CD8-positive, alpha-beta memory T cell (primary cell): ENCODE measurements at places on chromosomes 1 and 21. TPM values are rescaled to one million over a fixed set of nuclear protein-coding genes. Genes with fewer than 3 reads are reported as not detected.
A peak's percentile ranks its signal among the peaks of the same experiment; 100 is the strongest.

Gene CREB3L4
- total RNA-seq, result 10.1 TPM

Gene SLC16A4
- 0.13 TPM for total RNA-seq

Gene TRAPPC3
- 63.1 TPM for total RNA-seq

Gene SLC1A7
- not detected for total RNA-seq

Gene MEGF6
- 12.0 TPM for total RNA-seq

- no peaks in the 10 kb centered on the region for H3K27me3 ChIP-seq
- peaks cover 13% of the 10 kb centered on the region for H3K4me1 ChIP-seq
- H3K36me3 ChIP-seq, result no peaks in the 10 kb centered on the region
- no peak overlapping the region for H3K4me3 ChIP-seq
- H3K27ac ChIP-seq, result no peak overlapping the region
These were observed 30.3 kb upstream of the RGS16 start for GRCh38 chr1:182634306-182635072.

- no peak for DNase-seq
- H3K4me1 ChIP-seq, result no peaks in the 10 kb centered on the region
- no peak overlapping the region for H3K4me3 ChIP-seq
- no peak overlapping the region for H3K27ac ChIP-seq
These were observed 107.3 kb upstream of the POU3F1 start for GRCh38 chr1:38153778-38154470.

DNA sequence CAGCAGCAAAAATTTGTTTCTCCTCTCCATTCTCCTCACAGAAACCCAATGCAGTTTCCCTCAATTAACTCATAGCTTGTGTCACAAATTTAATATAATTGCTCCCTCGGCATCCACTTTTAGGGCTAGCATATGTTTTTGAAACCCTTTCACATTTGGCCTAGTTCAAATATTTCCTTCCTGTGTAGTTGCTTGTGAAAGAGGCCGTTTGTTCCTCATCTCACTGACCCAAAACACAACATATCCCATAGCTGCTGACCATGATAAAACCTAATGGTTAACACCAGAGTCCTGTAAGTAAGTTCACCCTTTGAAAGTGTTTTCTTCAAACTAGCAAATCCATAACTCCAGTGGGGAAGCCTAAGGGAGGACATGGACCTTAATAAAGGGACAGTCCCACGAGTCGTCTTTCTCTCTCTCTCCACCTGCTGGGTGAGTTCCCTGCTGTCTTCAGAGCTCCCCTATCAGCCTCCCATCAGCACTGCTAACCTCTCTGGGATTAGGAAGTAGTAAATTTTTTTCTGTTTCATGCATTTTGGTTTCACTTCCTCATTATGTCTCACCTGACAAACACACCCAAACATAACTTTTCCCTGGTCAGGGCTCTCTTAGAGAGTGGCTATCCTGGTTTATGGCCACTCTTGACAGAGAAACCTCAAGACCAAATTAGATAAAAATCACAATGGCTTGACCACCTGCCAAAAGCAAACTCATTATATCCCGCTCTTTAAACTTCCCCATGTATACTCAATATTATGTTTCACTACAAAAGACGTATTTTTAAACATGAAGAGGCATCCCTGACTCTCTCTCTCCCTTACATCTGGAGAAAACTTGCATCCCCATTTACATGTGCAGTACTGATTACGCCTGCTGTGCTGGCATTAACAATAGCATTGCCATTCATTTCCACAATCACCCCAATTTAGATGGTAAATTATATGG, 177.7 kb upstream of the HP1BP3 start:
- no peak overlapping the region for H3K27ac ChIP-seq
- no peak for DNase-seq
- H3K4me1 ChIP-seq, result no peaks in the 10 kb centered on the region
- no peaks in the 10 kb centered on the region for H3K27me3 ChIP-seq
- no peak overlapping the region for H3K4me3 ChIP-seq
- no peaks in the 10 kb centered on the region for H3K36me3 ChIP-seq

DNA sequence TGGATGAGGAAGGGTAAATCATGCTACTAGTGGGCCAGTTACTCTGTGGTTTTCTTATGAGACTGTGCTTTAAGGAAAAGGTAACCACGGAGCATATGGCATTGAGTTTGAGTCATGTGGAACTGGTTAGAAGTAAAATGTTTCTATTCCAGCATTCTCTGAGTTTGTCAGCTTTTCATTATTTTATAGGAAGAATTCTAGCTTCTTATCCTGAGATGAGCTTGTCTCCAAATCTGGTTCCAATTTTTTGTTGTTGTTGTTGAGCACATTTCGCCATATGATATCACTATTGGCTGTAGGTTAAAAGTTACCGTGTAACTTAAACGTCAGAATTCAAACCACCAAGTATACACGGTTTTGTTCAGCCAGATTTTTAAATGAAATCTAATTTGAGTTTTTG, 69.9 kb downstream of the ATF6 start:
- H3K4me1 ChIP-seq, result no peaks in the 10 kb centered on the region
- H3K4me3 ChIP-seq, result no peak overlapping the region
- no peaks in the 10 kb centered on the region for H3K27me3 ChIP-seq
- no peak for DNase-seq
- no peak overlapping the region for H3K27ac ChIP-seq

DNA sequence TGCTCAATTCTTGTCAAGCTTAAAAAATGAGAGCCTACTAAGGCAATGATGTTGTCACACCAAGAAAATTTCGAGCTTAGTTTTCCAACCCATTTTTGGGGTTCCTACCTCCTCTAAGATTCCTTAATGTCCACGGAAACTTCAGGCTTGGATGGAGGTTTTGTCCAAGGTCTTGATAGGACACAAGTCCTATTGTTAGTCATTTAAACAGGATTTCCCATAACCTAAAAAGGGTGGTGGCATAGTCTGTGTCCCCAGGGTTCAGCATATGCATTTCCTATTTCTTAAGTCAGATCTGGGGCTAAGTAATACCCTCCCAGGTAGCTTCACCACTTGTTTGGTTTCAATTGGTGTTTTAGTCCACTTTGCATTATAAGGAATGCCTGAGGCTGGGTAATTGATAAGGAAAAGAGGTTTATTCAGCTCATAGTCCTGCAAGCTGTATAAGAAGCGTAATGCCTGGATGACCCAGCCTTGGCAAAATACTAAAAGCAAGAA, 10.9 kb upstream of the PADI2 start:
- H3K4me3 ChIP-seq, result no peak overlapping the region
- H3K36me3 ChIP-seq, result no peaks in the 10 kb centered on the region
- no peaks in the 10 kb centered on the region for H3K4me1 ChIP-seq
- no peaks in the 10 kb centered on the region for H3K27me3 ChIP-seq
- H3K27ac ChIP-seq, result no peak overlapping the region
- no peak for DNase-seq

GRCh38 chr1:202944438-202944921, 13.6 kb downstream of the ADIPOR1 start:
- no peak for DNase-seq
- H3K27ac ChIP-seq, result peak overlapping the region; percentile 30
- H3K4me3 ChIP-seq, result no peak overlapping the region
- peaks cover 58% of the 10 kb centered on the region for H3K36me3 ChIP-seq

DNA sequence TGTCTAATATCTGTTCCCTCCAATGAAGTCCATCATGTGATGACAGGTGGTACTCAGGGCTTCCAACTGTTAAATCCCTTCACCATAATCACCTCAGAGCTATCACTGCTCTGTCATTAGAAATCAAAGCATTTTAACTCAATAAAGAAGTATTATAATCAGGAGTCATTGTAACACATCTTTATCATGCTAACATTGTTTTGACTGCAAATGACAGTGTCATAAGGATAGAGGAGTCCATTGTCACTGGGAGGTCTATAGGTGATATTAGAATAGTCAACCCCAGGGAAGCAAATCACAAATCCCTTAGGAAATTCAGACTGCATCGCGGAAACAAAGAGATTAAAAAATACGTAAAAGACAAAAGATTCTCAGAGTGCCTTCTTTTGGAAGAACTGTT, 30.8 kb downstream of the LRRC53 start:
- H3K4me3 ChIP-seq, result no peak overlapping the region
- no peak for DNase-seq
- H3K27ac ChIP-seq, result no peak overlapping the region

DNA sequence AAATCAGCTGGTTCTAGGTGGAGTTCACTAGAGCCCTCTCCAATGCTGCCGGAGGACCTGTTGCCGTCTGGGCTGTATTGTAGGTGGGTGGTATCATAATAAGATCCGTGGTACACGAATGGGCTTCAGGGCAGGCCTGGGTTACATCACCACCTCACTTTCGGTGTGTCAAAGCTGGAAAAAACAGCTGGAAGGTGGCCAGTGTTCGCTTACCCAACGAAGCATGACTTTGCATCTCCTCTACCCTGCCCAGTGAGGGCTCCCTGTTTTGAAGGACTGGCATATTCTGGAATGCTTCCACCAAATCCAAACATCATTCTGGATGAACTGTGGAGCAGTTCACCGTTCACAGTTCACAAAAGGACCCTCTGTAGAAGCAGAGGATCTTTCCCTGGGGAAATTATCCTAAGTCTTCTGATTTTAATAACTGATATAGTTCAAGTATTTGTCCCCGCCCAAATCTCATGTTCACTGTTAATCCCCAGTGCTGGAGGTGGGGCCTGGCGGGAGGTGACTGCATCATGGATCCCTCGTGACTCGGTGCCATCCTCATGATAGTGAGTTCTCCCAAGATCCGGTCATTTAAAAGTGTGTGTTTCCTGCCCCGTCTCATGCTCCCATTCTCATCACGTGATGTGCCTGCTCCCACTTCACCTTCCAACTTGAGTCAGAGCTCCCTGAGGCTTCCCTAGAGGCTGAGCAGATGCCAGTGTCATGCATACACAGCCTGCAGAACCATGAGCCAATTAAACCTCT, 429.0 kb downstream of the KIF26B start:
- no peak overlapping the region for H3K27ac ChIP-seq
- no peaks in the 10 kb centered on the region for H3K27me3 ChIP-seq
- no peak for DNase-seq
- H3K4me3 ChIP-seq, result no peak overlapping the region
- no peaks in the 10 kb centered on the region for H3K4me1 ChIP-seq

DNA sequence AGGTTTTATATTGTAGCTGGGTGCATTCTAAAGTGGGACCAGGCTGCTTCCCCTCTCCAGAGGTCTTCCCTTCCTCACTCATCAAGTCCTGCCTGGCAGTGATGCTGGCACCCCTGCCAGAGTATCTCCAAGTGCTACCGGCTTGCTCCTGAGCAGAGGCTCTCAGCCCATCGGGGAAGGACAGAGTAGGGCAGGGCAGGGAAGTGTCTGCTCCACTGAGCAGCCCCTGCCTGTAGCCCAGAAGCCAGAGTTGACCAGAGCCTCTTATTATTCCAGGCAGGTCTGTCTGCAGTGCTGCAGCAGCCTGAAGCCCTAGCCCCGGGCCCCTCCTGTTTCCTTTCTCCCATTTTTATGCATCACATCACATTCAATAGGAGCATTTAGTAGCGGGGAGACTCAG, 51.1 kb downstream of the ATP2B4 start:
- H3K36me3 ChIP-seq, result peaks cover 5% of the 10 kb centered on the region
- DNase-seq, result no peak
- no peaks in the 10 kb centered on the region for H3K27me3 ChIP-seq
- no peak overlapping the region for H3K4me3 ChIP-seq
- no peak overlapping the region for H3K27ac ChIP-seq

DNA sequence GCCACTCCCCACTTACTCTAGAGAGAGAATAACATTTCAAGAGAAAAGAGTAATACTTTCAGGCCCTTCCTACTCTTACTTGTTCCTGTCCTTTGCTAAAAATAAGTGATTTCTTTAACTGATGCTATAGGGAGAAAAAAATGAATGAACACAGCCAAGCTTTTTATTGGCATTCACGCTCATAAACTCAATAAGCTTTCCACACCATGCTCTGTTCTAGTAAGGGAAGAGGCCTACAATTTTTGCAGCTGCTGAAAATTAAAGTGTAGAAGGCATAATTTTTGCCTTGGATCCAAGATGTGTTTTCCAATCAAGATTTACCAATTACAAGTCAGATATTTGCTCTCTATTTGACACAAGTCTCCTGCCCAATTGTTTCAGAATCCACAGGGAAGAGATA, 188.1 kb upstream of the RGS18 start:
- DNase-seq, result no peak
- H3K36me3 ChIP-seq, result no peaks in the 10 kb centered on the region
- H3K4me3 ChIP-seq, result no peak overlapping the region
- H3K4me1 ChIP-seq, result no peaks in the 10 kb centered on the region
- H3K27me3 ChIP-seq, result no peaks in the 10 kb centered on the region

GRCh38 chr1:92961131-92961895, at the start of gene DIPK1A:
Gene DIPK1A, minus strand, starts transcription at chr1:92961462. Its CDS starts 33 bp downstream, at chr1:92961429.
- peak; percentile 90 for DNase-seq
- no peaks in the 10 kb centered on the region for H3K27me3 ChIP-seq
- peak within 1 kb of the TSS; percentile 93 for H3K4me3 ChIP-seq
- peaks cover 74% of the 10 kb centered on the region for H3K4me1 ChIP-seq
- peak within 1 kb of the TSS; percentile 90 for H3K27ac ChIP-seq

- H3K27me3 ChIP-seq, result no peaks in the 10 kb centered on the region
- no peak overlapping the region for H3K4me3 ChIP-seq
- no peak overlapping the region for H3K27ac ChIP-seq
- no peaks in the 10 kb centered on the region for H3K36me3 ChIP-seq
- no peak for DNase-seq
These were observed 197.3 kb downstream of the MATN1 start for GRCh38 chr1:30525971-30526651.

DNA sequence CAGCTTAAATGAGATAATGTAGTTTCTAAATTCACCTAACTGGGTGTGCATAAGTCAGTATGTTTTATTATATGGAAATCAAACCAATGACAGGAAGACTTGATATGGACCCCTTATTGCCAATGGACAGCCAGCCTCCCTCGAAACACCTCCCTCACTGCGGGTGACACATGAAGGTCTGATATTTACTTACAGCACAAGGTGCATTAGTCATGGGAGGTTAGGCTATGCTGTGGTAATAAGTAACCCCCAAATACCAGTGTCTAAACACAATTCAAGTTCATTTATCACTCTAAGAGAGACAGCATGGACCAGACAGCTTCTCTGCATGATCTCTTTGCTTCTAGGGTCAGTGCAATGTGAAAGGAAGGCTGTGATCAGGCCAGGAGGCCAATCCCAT, 126.0 kb upstream of the KCNJ6 start:
- H3K4me3 ChIP-seq, result no peak overlapping the region
- no peaks in the 10 kb centered on the region for H3K36me3 ChIP-seq
- H3K27me3 ChIP-seq, result no peaks in the 10 kb centered on the region
- no peaks in the 10 kb centered on the region for H3K4me1 ChIP-seq

DNA sequence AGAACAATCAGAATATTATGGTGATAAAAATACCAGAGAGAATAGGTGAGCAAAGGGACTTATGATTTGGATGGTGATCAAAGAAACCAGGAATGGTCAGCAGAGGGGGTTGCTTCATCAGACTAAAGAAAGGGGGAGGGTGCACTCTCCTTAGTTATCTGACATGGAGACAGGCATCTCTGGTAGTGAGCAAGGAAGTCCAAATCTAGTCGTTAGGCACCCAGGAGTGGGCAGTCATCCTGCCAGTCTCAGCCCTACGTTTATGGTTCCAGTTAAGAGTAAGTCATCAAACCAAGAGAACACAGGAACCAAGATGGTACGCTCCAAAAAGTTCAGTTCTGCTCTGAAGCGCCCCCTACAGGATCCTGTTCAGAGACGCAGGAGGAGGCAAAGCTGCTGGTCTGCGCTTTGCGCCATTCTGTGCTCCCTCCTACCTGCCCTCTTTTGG, 28.6 kb downstream of the EBNA1BP2 start:
- no peaks in the 10 kb centered on the region for H3K4me1 ChIP-seq
- H3K27me3 ChIP-seq, result peaks cover 33% of the 10 kb centered on the region
- no peak for DNase-seq
- H3K36me3 ChIP-seq, result no peaks in the 10 kb centered on the region
